Jurkat, Clone E6-1 (cell line): ENCODE measurements at places on chromosomes 1 and 21.

- DNase-seq: no peak
These were observed 74.4 kb downstream of the CD58 start for GRCh38 chr1:116496380-116496779.

DNA sequence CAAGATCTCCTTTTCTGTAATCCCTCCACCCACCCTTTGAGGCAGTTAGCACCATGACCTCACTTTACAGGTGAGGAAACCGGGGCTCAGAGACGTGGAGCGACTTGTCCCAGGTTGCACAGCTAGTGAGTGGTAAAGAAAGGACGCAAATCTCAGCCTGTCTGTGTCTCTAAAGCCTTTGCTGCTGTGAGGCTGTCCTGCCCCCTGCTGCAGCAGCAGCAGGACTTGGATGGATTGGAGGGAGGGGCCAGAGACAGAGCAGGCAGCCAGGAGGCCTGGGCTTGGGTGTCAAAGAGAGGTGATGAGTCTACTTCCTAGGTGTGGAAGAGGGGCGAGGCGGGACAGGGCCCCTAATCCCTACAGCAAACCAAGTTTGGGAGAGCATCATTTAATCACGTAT, 69.6 kb downstream of the PTPRU start:
- no peak for DNase-seq

DNA sequence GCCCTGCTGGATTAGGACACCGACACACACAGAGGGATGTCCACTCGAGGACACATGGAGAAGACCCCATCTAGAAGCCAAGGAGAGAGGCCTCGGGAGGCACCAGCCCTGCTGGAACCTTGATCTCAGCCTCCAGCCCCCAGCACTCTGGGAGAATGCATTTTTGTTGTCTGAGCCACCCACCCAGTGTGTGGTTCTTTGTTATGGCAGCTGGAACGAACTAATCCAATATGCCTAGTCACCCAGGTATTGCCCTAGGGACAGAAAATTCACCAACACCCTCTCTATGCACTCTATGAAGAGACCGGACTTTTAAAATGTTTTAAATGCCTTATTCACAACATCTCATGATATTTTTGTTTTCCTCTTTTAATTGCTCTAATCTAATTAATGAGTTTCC, 117.4 kb downstream of the CRYAA start:
- DNase-seq: no peak

- DNase-seq: no peak
These were observed 202.0 kb downstream of the LRRC40 start for GRCh38 chr1:70003211-70003908.
